CD8-positive, alpha-beta memory T cell (primary cell): ENCODE measurements at places on chromosomes 6 and 20. TPM values are rescaled to one million over a fixed set of nuclear protein-coding genes. Genes with fewer than 3 reads are reported as not detected.
A peak's percentile ranks its signal among the peaks of the same experiment; 100 is the strongest.

DNA sequence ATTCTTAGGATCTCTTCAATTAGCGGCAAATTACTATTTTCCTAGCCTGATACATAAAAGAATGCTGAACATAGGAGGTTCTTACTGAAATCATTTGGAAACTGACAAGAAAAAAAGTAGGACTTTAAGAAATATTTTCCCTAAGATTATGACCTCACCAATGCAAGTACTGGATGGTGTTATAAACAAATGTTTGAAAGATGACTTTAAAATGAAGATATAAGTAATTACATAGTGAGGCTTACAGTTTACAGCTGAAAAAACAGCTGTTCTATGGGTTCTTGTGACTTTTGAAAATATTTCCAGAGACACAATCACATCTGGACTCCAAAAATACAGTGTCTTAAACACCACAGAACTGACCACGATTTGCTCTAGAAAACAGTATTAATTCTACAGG, 64.9 kb downstream of the ADAT2 start:
- no peak for DNase-seq

GABRR1 gene
- total RNA-seq, result not detected

DNA sequence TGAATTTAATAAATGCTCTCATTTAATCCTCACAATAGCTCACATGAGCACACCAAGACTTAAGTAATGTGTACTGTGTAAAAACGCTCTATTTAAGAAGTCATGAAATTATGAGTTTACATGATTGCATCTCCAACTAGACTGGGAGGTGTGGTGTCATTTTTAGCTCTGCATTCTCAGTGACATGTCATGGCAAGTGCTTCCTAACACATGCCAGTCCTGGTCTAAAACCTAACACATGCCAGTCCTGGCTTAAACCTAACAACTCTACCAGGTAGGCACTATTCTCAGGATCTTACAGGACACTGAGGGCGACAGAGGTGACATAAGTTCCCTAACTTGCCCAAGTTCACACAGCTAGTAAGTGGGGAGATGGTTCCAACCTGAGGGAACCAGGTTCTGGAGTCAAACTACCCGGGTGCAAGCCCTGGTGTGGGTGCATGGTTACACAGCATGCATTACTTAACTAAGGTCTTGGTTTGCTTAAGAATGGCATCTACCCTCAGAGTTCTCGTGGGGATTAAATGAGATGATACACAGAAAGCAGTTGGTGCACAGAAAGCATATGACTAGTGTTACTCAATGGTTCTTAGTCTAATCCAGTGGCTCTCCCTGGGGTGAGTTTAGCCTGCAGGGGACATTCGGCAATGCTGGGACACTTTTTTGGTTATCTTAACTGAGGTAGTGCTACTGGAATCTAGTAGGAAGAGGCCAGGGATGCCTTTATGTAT, 14.7 kb downstream of the CLDN20 start:
- no peak for DNase-seq

DNA sequence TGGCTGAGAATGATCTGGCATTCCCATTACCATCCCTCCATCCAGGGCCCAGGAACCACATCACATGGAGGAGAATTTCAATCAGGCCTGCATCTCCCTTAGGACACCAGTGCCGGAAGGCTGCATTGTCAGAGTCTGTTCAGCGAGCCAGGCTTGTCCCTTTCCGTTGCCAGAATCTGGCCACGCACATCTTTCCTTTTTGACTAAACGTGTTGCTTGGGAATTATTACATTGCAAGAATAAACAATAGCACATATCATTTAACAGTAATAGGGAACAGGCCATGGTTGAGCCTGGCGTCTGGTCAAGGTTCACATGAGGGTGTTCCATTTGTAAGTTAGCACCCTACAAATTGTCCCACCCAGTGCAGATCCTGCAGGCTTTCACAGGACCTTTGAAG, 42.8 kb downstream of the SOBP start:
- no peak for DNase-seq

DNA sequence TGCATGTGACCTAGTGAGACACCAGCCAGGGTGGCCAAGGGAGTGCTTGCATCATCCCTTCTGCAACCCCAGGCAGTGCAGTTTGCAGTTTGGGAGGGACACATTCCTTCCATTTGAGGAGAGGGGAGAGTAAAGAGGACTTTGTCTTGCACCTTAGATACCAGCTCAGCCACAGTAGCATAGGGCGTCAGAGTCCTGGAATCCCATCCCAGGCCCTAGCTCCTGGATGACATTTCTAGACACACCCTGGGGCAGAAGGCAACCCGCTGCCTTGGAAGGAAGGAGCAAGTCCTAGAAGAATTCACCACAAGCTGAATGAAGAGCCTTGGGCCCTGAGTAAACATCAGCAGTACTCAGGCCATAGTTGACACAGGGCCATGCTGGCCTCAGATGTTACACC, 680.4 kb upstream of the IMPG1 start:
- no peak for DNase-seq

DNA sequence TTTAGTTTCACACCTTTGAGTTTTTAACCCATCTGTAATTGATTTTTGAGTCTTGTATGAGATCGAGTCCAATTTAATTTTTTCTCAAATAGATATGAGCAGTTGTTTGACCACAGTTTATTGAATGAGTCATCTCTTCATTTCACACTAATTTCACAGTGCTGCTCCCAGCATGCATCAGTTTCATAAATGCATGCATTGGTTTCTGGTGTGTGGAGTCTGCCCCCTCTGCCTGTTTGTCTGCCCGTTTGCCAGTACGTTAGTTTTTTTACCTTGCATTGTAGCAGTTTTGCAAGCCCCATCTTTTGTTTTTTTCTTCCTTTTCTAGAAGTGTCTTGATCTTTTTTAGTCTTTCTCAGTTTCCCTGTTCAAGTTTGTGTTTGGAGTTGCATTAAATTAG, 11.9 kb downstream of the SLX4IP start:
- peak; percentile 22 for DNase-seq

LGSN gene
- total RNA-seq, result not detected
